Lung (tissue), 17 donors: ENCODE measurements at places on chromosomes 11 and 22. TPM values are rescaled to one million over a fixed set of nuclear protein-coding genes. Genes with fewer than 3 reads are reported as not detected.

GRCh38 chr11:27475622-27476021 lies 3.0 kb upstream of the LGR4 start:
- no peak for DNase-seq
- H3K27me3 ChIP-seq: peaks cover 30% of the 10 kb centered on the region
- H3K27ac ChIP-seq: no peak overlapping the region
- H3K4me1 ChIP-seq: peaks cover 9% of the 10 kb centered on the region
- H3K36me3 ChIP-seq: no peaks in the 10 kb centered on the region

DNA sequence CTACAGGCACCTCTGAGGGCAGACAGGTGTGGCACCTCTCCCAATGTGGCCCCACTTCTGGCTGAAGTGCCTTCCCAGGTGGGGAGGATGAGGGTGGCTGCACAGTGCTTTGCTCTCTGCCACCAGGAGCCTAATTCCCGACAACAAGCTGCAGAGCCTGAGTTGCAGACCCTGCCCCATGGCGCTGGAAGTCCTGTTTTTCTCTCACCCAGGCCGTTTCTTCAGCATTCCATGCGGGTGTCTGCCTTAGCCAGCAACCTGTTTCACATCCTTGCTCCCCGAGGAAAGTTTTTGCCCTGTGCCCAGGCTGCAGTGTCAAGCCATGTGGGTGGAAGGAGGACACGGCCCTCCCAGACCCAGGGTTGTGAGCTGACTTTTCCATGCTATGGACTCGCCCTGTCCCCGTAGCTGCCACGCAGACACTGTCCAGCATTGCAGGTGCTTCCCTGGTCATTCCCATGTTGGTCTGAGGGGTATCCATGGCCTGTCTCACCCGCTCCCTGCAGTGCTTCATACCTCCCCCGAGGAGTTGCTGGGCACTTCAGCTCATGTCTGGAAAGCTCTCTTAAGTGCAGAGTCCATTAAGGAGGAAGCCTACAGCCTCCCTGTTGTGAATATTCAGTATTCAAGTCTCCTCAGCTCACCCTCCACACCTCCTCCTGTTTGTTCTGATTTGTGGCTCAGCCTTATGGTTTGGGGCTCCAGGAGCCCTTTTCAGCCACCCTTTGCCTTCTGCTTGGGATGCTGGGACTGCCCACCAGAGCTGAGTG lies 2.9 kb downstream of the DAGLA start:
- H3K27me3 ChIP-seq: no peaks in the 10 kb centered on the region
- H3K4me1 ChIP-seq: no peaks in the 10 kb centered on the region
- H3K36me3 ChIP-seq: no peaks in the 10 kb centered on the region
- no peak overlapping the region for H3K27ac ChIP-seq
- no peak overlapping the region for H3K4me3 ChIP-seq

MPZL3 gene
- 12.4 TPM for total RNA-seq

- DNase-seq: no peak
- H3K4me1 ChIP-seq: peaks cover 10% of the 10 kb centered on the region
- no peaks in the 10 kb centered on the region for H3K27me3 ChIP-seq
- H3K36me3 ChIP-seq: peaks cover 9% of the 10 kb centered on the region
- H3K4me3 ChIP-seq: no peak overlapping the region
Observed at GRCh38 chr22:38163844-38164550, 17.6 kb downstream of the PLA2G6 start.

EMID1 gene
- 30.2 TPM for total RNA-seq

GRCh38 chr22:34004058-34004457 lies 83.8 kb upstream of the LARGE1 start:
- H3K27me3 ChIP-seq: no peaks in the 10 kb centered on the region
- no peaks in the 10 kb centered on the region for H3K36me3 ChIP-seq
- H3K4me3 ChIP-seq: no peak overlapping the region
- no peaks in the 10 kb centered on the region for H3K4me1 ChIP-seq
- H3K27ac ChIP-seq: no peak overlapping the region

ABTB2 gene
- total RNA-seq: 2.8 TPM
